Right lung (tissue), 10 donors: ENCODE measurements at places on chromosomes 16 and 17. TPM values are rescaled to one million over a fixed set of nuclear protein-coding genes. Genes with fewer than 3 reads are reported as not detected.

DNA sequence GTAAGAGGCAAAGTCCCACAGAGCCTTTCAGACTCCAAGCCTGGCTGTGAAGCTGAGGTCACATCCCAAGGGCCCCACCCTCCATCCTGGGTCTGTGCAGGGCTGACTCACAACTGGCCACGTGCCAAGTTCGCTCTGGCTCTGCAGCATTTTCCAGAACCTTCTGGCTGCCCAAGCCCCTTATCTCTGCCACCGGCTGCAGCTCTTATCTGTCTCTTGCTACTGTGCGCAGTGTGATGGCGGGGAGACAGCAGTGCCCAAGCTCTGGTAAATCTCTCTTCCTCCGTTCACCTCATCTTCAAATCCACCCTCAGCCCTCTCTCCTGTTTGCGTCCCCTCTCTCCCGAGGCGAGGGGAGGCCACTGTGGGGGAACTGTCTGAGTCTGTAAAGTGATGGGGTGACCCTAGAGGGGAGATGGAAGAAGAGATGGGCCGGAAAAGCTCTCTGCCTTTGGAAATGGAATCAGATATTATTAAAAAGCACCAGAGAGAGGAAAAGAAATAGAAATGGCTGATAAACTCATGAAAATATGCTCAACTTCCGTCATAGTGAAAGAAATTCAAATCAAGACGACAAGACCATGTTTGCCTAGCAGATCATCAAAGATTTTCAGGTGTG is 162.7 kb upstream of the CDC42EP4 start:
- no peak for DNase-seq

- no peak for DNase-seq
Measured at GRCh38 chr17:64051153-64051552, 30.7 kb upstream of the ICAM2 start.

- no peak for DNase-seq
Measured at GRCh38 chr17:50866950-50867362, 802 bp upstream of the TOB1 start.

- no peak for DNase-seq
Measured at GRCh38 chr16:1453316-1453715, 9.0 kb upstream of the CCDC154 start.

DNA sequence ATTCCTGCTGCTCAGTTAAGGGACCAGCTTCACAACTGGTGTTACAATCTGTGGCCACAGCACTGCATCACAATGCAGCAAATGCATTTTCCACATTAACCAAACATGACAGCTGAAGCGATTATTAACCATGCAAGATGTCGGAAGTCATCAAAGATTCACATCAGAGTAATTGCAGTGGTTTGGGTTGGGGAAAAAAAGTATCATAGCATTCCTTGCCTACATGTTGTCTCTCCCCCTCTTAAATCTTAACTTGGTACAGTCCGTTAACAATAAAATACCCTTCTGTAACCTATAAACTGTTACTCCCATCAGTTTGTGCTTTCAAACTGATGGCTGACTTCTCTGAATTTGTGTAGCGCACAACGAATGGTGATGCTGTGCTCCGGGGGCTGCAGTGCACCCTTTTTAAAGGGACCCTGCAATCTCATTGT is 51.6 kb downstream of the NUP93 start:
- no peak for DNase-seq

GRCh38 chr17:206941-207560 is 25.6 kb upstream of the DOC2B start:
- no peak for DNase-seq

DNA sequence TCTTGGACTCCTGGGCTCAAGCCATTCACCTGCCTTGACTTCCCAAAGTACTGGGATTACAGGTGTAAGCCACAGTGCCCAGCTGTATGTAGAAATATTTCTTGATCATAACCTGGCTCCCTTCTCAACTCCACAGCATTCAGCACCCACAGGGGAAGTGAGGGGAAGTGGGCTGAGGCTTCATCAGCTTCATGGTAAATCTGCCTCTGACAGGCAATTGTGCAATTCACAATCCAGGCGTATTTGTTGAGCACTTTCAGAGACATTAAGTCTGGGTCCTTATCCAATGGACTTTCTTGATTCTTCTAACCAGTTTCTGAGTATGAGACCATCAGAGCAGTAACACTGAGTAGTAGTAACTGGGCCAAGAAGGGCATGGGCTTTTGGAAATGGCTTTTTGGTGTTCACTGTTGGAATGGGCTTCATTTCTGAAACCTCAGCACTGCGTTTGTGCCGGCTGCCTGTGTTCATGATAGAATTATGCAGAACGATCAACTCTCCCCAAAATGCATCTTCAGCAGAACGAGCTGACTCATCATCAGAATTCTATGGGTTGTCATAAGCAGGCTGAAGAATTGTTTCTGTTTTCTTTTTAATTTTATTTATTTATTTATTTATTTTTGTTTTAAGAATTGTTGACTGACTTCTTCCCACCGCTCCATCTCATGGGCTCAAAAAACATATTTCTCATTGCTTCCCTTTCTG is 28.9 kb downstream of the FAM20A start:
- DNase-seq = no peak

DNA sequence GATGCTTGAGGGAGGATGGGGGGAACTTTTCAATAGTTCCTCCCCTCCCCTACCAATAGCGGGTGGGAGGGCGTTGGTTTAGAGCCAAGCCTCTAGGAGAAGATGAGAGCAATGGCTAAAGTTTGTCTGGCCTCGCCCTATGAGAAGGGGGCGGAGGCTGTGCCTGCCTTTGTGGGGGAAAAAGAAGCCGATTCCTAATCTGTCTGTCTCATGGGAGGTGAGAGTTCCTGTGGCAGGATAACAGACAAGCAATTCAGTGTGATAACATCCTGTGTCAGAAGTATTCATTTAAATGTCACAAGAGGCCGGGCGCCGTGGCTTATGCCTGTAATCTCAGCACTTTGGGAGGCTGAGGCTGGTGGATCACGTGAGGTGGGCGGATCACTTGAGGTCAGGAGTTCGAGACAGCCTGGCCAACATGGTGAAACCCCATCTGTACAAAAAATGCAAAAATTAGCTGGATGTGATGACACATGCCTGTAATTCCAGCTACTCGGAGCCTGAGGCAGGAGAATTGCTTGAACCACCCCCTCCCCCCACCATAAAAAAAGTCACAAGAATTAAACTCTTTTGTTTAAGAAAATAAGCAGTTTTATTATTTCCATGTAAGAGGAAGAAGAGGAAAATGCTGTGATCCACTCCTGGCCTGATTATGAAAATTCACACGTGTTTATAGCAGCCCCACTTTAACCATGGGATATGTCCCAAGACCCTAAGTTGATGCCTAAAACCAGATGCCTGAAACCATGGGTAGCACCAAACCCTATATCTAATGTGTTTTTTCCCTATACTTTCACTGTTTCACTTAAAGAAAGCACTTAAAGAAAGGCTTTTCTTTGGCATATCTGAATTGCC is 1.7 kb downstream of the SLFN5 start:
- peak; percentile 49 for DNase-seq

DNA sequence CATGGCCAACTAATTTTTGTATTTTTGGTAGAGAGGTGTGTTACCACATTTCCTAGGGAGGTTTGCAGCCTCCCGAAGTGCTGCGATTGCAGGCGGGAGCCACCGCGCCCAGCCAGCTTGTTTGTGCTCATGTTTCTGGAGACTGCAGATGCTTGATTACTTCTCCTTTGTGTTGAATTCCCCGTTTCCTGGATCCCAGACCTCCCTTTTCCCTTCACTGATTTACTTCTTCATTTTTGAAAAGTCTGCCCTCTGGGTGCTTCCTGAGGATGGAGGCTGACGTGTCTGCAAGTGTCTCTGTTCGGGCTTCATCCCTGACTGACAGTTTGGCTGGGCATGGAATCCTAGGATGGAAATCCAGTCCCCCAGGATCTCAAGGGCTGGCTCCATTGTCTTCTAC is 7.0 kb upstream of the TRIM47 start:
- no peak for DNase-seq

DNA sequence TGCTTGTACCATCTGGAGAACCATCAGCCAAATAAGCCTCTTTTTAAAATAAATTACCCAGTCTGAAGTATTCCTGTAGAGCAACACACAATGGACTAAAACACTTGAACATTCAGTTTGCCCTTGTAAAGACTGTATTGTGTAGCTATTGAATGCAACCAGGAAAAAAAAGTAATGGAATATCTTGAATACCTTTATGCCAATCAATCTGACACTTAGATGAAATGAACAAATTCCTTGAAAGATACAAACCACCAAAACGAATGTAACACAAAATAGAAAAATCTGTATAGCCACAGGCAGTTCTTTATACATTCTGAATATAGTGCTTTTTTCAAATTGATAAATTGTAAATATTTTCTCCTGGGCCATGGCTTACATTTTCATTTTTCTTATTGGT is 63.3 kb upstream of the KCNJ16 start:
- no peak for DNase-seq

DNA sequence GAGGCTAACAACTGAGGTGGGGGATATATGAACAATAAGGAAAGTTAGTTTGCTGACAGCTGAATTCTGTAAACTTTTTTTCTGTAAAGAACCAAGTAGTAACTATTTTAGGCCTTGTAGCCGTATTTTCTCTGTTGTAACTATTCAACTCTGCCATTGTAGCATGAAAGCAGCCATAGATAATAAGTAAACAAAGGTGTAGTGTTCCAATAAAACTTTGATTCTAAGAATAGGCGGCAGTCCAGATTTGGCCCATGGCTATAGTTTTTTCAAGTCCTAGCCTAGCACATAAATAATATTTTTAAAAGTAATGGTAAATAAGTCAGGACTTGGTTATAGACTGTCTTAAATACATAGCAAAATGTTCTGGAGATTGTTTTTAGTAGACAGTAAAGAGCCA is 142.0 kb downstream of the STXBP4 start:
- DNase-seq = no peak

DNA sequence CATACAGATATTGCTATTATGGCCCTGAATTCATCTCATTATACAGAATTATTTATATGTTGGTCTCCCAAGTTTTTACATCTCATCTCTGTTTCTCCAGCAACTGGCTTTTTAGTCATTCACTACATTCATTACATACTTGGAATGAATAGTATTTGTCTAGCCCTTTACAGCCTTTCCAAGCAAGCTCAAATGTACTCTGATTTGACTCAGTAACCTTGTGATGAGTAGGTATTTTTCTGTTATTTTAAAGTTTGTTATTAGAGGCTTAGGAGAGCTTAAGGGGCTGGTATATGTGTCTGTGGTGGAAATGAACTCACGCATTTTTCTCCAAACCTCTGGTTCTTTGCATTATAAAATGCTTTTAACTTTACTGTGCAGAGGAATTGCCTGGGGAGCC is 224.7 kb downstream of the SNX29 start:
- no peak for DNase-seq

DNA sequence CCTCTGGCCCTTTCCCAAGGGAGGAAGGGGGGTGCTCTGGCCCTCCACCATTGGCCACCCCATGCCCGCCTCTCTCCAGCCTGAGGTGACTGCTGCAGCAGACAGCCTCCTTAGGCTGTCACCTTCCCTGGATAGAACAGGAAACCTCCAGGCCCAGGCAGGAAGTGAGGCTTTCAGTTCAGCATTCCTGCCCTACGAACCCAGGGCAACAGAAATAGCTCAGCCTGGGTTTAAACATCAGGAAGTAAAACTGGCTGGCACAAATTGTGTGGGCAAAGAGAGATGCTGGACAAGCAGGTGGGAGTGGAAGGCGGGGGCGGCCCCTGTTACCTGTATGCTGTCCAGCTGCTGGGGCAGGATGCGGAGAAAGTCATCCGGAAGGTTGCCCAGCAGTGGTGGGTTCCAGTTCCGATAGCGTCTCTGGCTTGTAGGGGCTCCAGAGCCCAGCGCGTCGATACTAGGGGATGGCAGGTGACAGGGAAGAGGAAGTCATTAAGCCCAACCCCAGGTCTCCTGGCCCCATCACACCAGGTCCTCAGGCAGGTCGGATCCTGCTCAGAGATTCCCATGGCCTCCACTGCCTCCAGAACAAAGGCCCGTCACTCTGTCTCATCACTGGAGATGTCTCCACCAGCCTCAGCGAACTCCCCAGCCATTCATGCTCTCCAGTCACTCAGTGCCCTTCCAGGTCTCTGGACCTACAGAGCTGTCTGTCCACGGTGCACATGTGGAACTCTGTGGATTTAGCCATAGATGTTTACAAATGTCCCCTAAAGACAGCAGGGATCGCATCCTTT is 23.6 kb upstream of the MRPS23 start:
- no peak for DNase-seq

DNA sequence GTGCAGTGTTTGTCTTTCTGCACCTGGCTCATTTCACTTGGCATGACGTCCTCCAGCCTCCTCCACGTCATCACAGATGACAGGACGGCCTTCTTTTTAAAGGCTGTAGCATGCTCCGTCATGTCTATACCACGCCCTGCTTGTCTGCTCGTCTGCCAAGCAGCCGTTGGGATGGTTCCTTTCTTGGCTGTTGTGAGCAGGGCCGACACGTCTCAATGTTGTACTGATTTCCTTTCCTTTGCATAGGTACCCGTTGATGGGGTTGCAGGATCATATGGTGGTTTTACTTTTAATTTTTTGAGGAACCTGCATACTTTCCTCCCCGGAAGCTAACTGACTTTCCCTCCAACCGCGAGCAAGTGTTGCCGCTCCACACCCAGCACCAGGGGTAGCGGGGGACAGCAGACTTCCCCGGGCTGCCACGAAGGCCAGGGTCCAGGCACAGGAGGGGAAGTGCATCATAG is 212.2 kb upstream of the ZNF469 start:
- DNase-seq = no peak

DNA sequence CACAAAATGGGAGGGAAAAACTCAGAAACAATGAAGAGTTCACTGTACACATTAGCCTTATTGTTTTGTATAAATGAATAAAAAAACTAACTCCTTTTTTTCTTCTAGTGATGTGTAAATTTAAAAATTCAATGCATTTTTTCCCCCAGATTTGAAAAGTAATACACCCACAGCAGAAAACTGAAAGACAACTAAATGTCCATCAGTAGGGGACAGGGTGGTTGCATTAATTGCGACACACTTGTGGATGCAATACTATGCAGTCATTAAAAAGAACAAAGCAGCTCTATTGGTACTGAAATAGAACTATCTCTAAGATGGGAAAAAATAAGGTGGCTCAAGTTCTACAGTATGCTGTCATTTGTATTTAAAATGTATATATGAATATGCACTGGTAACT is 13.7 kb upstream of the WIPI1 start:
- DNase-seq = no peak

- DNase-seq = no peak
Measured at GRCh38 chr16:2163211-2163881, 7.8 kb downstream of the TRAF7 start.

TBX6 gene
- polyA plus RNA-seq = 1.3 TPM

CCDC144A gene
- polyA plus RNA-seq = 15.3 TPM

AANAT gene
- not detected for polyA plus RNA-seq

ADCY9 gene
- 10.7 TPM for polyA plus RNA-seq
